ENCODE measurements at places on chromosomes 16 and 17.

- DNase-seq = no peak
These were observed 8.2 kb downstream of the RNF166 start for GRCh38 chr16:88697831-88698615.

DNA sequence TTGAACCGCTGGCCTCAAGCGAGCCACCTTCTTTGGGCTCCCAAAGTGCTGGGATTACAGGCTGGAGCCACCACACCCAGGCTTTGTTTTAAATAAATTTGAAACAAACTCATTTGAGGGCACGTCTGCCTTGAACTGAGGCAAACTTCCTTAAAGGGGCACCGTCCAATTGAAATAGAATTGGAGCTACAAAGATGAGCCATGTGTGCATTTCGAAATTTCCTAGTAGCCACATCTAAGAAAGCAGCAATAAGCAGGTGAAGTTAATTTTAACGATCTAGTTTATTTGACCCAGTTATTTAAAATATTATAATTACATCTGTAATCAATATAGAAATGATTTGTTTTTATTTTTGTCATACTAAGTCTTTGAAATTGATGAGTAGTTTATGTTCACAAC lies 755 bp upstream of the C16orf89 start:
- DNase-seq = no peak

- DNase-seq = no peak
These were observed 67.3 kb downstream of the ZNF423 start for GRCh38 chr16:49788572-49788971.

- DNase-seq = no peak
These were observed 354.1 kb downstream of the SOX9 start for GRCh38 chr17:72474719-72475477.
